CD4-positive, alpha-beta T cell treated with Interleukin-2 at 100 ng/mL for 4 hours (primary cell): ENCODE measurements at places on chromosomes 16 and 17.
A peak's percentile ranks its signal among the peaks of the same experiment; 100 is the strongest.

- no peak for DNase-seq
Observed at GRCh38 chr17:61852857-61853256, 10.5 kb downstream of the BRIP1 start.

DNA sequence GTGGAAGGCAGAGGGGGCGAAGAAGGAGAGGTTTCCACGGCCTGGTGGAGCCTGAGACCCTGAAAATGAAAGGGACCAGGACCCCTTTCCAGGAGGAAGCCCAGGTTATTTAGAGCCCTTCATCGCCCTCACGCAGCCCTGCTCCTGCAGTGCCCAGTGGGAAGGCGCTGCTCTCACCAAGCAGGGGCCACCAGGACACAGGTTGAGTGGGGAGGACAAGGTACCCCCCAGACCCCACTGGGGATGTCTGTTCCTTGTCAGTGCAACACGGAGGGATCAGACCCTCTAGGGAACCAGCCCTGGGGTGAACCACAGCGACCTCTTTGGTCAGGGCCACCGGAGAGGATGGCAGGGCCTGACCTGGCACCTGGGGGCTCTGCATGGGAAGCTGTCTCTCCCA lies 163.9 kb downstream of the C16orf95 start:
- no peak for DNase-seq

GRCh38 chr16:29926711-29927052 lies 656 bp upstream of the KCTD13 start:
- DNase-seq: no peak

DNA sequence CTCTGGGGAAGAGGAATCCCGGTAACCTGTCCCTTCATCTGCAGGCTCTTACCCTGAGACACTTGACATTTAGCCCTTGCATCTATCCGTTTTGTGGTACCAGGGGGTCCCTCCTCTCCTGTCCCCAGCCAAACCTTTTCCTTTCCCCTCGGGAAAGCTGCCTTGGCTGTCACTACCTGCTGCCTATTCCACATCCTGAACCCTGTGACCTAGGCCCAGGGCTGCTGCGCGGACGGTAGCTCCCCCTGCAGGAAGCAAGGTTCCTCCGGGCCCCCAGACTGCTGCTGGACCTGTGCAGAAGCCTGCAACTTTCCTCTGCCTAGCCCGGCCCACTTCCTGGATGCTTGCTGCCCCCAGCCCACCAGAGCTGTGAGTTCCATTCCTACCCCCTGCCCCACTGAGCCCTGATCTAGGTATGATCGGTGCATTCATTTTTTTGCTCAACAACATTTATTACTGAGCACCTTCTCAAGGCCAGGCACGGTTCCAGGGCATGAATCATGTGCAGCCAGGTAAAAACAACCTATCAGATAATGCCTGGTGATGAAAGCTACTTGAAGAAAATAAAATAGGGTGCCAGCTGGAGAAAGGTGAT lies 10.5 kb upstream of the ALDOA start:
- peak; percentile 45 for DNase-seq

DNA sequence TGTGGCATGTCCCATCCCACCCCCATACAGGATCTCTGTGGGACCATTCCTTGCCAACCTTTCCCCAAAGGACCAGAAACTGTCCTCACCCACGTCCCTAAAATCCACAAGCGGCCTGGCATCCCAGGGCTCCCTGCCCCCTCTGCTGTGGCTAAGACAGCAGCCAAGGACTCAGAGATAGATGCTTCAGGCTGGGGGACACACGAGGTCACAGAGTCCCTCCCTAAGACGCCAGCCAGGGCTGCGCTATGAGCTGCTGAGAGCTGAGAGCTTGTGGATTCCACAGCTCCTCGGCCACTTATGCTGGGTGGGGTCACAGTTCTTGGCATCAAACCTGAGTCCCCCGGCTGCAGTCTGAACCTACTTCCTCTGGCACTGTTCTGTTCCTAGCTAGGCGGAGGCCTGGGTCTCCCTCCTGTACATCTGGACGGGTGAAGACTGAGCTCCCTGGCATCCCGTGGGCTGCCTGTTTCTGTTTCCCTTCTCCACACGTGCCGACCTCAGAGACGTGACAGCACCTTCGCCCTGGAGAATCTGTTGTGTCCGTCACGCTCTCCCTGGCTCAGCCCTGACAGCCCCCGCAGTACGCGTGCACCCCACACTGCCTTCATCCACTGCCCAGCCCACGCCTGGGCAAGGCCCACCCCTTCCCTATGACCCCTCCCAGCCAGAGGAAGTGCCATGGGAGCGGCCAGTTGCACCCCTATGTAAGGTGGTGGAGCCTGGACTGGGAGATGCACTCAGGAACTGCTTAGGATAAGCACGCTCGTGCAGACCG lies 61.2 kb downstream of the ENGASE start:
- no peak for DNase-seq

GRCh38 chr17:77708049-77708448 lies 250.5 kb upstream of the TNRC6C start:
- no peak for DNase-seq

DNA sequence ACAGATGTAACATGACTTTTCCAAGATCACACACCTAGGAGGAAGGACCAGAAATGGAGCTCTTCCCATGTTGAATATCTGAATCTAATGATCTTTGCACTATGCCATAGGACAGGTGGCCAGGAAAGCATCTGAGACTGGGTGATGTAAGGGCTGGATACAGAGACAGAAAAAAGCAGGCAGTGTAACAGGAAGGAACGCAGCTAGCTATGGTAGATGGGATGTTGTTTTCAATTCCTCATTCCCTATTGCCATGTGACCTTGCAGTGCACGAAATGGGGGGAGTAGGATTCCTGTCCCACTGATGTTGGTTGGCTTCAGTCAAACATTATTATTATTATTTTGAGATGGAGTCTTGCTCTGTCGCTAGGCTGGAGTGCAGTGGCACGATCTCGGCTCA lies 3.7 kb upstream of the NPIPB15 start:
- no peak for DNase-seq

GRCh38 chr16:11128211-11129141 lies 127.5 kb downstream of the SOCS1 start:
- peak; percentile 11 for DNase-seq

DNA sequence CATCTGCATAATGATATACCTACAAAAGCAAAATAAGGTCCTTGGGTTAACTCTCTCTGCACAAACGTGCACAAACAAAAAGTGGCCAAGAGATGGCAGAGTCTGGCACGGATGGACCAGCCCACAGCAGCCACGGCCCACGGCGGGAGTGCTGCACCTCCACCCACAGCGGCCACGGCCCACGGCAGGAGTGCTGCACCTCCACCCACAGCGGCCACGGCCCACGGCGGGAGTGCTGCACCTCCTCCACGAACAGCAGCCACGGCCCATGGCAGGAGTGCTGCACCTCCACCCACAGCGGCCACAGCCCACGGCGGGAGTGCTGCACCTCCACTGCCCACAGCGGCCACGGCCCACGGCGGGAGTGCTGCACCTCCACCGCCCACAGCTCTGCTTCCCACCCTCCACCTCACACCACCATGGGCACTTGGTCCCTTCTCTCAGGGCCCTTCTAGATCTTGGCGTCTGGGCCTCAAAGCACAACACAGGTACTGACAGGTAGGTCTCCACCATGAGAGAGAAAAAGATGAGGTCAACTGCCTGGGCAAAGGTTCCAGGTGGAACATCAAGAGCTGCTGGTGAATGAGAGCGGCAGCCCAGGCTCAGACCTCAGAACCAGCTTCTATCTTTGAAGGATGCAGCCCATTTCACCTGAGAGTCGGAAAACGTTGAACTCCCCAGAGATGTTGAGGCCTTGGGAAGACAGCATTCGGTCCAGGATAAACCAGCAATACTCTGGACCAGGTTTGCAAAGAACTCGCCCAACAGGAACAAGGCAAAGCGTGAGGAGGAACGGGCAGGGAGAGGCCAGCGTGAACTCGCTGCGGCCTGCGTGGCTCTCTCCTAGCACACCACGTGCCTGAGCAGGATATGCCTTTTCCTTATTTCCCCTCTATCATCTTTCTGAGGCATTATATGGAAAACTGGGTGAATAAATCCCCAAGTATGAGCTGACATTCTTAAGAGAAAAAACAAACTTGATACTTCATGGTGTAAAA lies 124.5 kb downstream of the ZNF778 start:
- no peak for DNase-seq

GRCh38 chr16:80836846-80837245 lies 32.4 kb upstream of the CDYL2 start:
- DNase-seq: no peak

DNA sequence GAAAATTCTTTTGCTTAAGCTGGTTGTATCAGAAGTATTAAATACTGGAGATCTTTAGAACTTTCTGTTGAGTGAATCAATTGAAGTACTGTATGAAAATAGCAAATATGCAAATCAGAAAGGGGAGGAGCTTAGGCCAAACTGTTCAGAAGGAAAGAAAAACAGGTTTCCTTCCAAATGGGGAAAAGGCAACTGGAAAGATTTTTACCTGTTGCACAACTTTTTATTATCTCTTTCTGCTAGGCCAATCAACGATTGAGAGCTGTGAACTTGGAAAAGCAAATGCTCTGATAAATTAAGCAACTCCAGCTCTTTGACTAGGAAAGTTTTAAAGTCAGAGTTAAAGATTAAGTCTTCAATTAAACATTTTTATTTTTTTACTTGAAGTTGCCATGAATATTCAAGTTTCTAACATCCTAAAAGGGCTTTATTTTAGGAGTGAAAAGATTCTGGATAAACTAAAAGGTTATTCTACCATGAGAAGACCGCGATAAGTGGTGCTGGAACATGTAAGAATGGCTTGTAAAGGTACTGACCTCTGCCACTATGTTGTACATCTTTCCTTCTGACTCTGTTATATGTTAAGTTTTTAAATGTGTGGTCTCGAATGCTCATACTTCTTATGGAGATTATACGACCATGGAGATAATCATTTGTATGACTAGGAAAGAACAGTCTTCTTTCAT lies 16.5 kb downstream of the DCUN1D3 start:
- no peak for DNase-seq

GRCh38 chr16:9238346-9238745 lies 146.9 kb downstream of the HAPSTR1 start:
- DNase-seq: no peak

- DNase-seq: no peak
Observed at GRCh38 chr17:8126491-8127066, 2.7 kb upstream of the HES7 start.

DNA sequence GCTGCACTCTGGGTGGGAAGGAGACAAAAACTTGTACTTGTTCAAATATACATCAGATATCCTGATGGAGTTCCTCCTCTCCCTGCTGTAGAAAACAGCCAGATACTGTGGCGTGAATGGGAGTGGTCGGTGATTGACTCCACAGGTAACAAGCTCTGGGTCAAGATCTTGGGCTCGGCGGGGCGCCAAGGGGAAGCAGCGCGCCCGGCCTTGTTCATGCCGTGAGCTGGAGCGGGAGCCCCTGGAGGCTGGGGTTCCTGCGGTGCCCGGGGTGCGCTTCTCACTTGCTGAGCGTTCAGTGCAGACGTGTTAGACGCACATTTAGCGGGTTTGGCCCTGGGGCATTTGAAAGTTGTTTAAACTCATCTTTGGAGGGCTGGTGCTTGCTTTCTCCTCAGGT lies 44.4 kb downstream of the BANP start:
- no peak for DNase-seq

GRCh38 chr16:1218930-1219611 lies 6.0 kb downstream of the TPSG1 start:
- DNase-seq: no peak

GRCh38 chr17:40782450-40782849 lies at the start of gene KRT27:
KRT27 (minus strand) TSS chr17:40782550; CDS start chr17:40782493, 57 bp downstream.
- DNase-seq: no peak

- DNase-seq: no peak
Observed at GRCh38 chr17:81717766-81718089, 5.6 kb downstream of the SLC25A10 start.

- DNase-seq: no peak
Observed at GRCh38 chr16:27366687-27367460, 35.1 kb upstream of the IL21R start.

- DNase-seq: no peak
Observed at GRCh38 chr17:44688200-44688599, 1.4 kb downstream of the CCDC43 start.

DNA sequence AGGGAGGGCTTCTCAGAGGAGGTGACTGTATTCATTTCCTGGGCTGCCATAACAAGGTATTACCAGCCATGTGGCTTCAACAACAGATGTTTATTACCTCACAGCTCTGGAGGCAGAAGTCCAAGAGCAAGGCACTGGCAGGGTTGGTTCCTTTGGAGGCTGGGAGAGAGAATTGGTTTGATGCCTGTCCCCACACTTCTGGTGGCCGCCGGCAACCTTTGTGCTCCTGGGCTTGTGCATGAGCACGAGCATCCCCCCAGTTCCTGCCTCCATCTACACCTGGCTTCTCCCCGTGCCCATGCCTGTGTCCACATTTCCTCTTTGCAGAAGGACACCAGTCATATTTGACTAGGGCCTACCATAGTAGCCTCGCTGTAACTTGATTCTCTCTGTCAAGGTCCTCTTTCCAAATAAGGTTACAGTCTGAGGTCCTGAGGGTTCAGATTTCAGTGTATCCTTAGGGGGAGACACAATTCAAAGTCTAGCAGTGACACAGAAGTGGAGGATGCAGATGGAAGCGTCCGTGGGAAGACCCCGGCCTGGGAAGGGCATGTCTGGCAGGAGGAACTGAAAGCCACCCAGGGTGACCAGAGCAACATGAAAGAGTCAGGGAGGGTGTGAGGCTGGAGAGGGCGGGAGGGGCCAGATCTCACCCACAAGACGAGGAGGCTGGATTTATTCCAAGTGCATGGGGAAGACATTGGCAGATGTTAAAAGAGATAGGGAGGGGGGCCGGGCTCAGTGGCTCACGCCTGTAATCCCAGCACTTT lies 188.2 kb upstream of the HSBP1 start:
- no peak for DNase-seq

DNA sequence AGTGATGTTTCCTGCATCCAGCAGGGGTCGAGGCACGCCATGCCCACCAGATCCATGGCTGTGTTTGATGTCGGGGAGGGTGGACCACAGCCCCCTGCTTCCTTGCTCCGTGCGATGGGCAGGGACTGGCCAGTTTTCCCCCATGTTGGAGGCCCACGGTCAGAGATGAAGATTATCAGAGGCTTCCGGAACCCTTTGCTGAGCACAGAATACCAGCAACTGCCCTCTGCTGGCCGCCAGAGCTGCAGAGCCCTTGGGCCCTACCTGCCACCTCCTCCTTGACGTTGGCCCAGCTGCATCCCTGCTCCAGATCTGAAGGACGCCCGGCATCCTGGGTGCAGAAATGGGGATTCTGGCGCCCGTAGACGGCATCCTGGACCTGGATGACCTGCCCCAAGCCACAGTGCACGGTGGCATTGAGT lies 23.7 kb upstream of the BCO1 start:
- DNase-seq: no peak

DNA sequence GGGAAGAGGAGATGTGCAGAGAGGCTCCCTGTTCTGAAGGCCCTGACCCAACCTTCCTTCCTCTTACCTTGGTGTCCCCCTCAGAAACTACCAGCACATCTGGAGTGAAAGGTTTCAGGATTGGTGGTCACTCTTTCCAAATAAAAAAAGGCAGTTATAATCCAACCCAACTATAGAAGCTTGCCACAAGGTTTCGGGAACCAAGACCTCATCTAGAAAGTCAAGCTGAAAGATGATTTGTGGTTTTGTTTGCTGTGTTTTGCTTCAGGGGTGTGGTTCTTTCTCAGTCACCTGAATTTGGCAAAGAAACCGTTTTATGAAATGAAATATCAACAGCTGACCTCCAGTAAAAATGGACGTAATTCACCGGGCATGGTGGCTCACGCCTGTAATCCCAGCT lies 19.3 kb downstream of the SHMT1 start:
- no peak for DNase-seq
